Activated CD4-positive, alpha-beta T cell treated with anti-CD3 and anti-CD28 coated beads, Interleukin-10, Interleukin-2, amounts not matched to agents 100 ng/mL and 50 ng/mL, durations not matched to agents 16 hours and 8 hours (primary cell): ENCODE measurements at places on chromosomes 11 and 22.

DNA sequence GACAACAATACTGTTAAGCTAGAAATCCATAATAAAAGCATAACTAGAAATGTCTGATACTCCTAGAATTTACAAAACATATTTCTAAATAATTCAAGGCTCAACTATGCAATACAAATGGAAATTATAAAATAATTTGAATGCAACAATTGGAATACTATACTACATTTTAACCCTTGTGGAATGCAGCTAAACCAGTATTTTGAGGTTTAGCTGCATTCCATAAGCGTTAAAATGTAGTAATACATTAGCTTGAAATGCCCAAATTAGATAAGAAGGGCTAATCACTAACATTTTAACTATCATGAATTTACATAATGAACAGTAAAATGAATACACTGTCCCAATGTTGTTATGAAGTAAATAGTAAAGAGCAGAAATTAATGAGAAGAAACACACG is 617.2 kb upstream of the CHORDC1 start:
- no peak for DNase-seq

- DNase-seq = no peak
Observed at GRCh38 chr22:44364751-44365130, 52.0 kb upstream of the SHISAL1 start.

GRCh38 chr11:106463154-106463553 is 385.7 kb downstream of the AASDHPPT start:
- no peak for DNase-seq

DNA sequence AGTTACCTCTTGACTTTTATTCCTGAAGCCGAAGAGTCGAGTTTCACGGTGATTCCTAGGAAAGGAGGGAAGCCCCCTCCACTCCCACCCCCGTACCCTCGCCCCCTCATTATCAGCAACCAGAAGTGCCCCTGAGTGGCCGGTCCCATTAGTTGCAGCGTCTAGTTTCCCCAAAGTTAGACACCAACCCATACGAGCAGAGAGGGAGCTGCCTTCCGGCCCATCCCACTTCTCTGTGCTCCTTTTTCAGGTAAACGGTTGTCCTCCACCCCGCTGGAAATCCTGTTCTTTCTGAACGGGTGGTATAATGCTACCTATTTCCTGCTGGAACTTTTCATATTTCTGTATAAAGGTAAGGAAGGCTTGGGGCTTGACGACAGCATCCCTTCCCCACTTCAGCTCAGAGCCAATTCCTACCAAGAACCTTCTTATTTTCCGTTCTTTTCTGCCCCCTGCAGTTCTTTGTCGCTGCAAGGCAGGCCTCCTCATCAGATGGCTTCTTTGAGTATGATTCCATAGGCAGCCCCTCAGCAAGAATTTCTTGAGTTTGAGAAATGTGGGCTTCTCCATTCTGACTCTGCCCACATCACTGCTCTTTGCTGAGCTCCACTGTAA is 701 bp downstream of the TMEM216 start:
- no peak for DNase-seq

DNA sequence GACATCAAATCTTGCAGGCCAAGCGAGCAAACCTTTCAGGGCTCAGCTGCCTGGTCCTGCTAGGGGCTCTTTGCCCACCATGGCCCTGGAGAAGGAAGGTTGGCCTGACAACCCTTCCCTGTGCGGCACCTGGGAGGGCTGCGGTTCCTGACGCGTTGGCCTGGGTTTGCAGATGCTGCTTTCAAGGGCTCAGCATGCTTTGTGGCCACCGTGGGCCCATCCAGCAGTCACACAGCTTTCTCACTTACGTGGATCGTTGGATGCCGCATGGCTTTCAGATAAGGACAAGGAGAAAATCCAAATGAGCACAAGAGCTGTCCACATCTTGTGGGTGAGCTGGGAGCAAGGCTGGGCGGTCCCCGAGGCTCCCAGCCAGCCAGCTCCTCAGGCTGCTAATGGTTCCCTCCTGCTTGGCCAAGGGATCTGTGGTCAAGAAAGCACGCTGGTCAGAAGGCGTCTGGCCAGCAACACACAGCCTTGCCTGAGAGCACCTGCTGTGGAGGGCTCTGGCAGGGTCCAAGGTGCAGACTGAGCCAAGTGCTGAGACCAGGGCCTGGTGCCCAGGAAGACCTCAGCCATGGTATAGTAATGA is 8.2 kb downstream of the C11orf24 start:
- DNase-seq = no peak

GRCh38 chr22:37896181-37896592 is 9.9 kb upstream of the MICALL1 start:
- peak; percentile 79 for DNase-seq

GRCh38 chr11:12771875-12772274 is 97.7 kb downstream of the TEAD1 start:
- DNase-seq = peak; percentile 6

- DNase-seq = no peak
Observed at GRCh38 chr11:38089726-38090125, 1491.7 kb upstream of the RAG2 start.

DNA sequence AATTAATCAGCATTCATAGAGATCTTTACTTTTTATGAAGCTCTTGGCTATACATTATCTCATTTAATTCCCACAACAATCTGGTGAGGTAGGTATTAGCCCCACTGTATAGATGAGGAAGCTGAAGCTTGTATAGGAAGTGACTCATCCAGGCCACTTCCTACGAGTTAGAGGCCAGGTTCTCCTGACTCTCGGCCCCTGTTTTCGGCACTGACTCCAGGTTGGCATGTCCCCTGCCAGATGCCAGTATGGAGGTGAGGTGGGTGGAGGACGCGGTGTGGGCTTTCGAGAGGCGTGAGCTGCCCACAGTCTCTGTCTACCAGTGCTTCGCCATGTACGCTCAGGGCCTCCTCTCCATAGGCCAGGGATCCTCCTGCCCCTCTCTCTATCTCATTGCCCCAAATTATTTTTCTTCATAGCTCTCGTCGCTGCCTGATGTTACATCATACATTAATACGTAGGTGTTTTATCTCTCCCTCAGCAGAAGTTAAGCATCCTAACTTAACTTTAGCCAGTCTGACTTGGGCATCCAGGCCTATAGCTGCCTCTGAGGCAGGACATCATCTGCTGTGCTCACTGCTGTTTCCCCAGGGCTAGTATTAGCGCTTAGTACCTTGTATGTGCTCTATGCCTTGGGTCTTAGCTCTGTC is 9.0 kb downstream of the DGAT2 start:
- peak; percentile 51 for DNase-seq

GRCh38 chr11:17578958-17579357 is 31.9 kb downstream of the OTOG start:
- no peak for DNase-seq

DNA sequence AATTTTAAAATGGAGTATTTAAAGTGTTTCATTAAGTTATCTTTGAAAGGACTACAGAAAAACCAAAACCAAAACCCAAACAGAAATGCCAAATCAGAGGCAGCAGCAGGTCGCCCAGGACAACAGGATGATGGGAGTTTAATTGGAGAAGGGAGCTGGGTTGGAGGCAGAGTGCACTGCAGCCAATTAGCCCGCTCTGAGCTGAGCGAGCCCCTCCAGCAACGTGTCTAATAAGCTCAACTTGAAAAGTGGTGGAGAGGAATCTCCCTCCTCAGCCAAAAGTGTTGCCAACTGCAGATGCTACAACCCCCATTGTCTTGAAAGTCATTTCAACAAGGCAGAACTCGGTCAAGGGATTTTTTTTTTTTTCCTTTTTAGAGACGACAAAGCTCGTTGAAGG is 323.9 kb downstream of the CADM1 start:
- DNase-seq = no peak

- DNase-seq = peak; percentile 6
Observed at GRCh38 chr11:128796270-128796669, 70.8 kb downstream of the KCNJ1 start.

DNA sequence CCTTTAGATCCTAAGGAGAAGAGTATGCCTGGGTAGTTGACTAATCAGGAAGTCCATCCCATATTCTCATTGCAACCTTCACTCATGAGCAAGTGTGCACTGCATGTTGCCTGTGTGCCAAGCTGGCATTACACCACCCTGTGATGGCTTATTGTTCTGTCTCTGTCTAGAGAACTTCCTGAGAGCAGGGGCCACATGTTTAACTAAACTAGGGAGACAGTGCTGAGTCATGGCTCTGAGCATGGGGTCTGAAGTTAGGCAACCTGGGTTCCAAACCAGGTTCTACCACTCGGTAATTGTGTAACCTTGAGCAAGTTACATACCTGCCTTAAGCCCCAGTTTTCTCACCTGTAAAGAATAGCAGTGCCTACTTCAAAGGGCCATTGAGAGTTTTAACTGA is 39.6 kb downstream of the CSNK2A3 start:
- no peak for DNase-seq

DNA sequence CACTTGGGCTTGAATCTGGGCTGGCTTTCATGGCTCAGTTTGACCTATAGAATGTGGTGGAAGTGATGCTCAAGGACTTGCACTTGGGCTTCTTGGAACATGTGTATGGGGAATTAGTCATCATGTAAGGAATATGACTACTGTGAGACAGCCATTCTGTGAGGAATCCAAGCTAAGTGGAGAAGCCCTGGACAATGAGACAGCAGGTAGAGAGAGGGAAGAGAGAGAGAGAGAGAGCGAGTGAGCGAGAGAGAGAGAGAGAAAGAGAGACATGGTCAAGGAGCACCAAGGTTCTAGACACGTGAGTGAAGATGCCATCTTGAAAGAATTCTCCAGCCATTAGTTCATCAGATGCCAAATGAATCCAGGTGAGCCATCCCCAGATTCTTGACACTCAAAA is 261.6 kb upstream of the SORL1-AS1 start:
- DNase-seq = no peak

GRCh38 chr11:3196161-3197043 is 22.2 kb downstream of the MRGPRG start:
- DNase-seq = no peak

DNA sequence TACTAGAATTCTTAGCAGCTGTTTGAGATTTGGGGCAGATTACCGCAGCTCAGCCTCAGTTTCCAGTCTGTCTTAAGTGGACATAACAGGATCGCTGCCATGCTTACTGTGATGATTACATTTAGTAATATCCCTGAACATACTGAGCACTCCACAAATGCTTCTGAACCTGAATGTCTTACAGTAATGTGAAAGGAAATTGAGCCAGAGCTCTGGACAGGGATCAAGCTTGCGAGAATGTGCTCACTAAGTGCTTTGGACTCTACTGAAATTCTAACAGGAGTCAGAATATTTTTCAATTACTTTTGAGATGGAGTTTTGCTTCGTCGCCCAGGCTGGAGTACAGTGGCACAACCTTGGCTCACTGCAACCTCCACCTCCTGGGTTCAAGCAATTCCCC is 118.6 kb upstream of the RASSF10 start:
- DNase-seq = no peak

DNA sequence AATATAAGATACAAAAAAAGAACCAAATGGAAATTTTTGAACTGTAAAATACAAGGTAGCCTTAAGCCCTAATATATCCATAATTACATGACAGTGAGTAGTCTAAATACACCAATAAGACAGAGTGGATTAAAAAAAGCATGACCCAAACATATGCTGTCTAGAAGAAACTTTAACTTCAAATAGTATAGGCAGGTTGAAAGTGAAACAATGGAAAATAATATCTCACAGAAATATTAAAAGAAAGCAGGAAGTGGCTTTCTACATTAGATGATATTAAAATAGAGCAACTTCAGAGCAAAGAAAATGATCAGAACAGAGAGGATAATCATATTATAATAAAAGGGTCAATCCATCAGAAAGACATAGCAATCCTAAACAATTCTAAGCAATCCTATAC is 21.8 kb downstream of the DCUN1D5 start:
- no peak for DNase-seq

GRCh38 chr11:110525883-110526282 is 96.1 kb downstream of the FDX1 start:
- no peak for DNase-seq

DNA sequence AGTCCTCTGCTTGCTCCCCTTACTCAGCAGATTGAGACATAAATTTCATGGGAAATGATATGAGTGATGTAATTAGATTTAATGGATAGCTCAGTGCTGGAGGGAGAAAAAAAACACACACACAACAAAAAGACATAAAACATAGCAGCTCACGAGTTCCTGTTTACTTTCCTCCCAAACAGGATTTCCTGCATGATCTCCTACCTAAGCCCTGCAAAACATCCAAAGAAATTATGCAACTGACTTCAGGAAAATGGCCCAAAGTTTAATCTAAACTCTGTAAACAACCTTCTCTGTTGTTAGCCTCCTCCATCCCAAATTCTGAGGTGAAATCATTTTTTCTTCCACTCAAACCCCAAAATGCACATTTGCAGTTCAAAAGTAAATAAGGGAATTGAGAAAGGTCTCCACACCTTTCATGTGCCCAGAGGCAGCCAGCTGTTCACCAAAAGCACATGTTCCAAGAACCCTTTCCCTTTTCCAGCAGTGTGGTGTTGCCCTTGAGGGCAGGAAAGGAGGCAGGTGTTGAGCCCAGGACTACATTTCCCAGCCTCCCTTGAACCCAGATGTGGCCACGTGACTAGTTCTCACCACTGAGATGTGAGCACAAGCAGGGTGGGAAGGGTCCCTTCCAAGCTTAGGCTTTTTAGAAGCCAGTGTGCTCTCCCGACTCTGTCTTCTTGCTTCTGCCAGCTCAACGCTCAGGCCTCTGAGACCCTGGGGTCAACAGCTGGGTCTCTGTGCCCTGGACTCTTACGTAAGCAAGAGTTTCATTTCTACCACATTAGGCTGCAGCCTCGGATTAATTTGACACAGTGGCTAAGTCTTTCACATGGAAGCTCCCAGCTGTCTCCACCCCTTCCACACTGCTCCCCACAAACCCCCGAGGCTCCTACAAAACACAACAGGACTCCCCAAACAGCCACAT is 301.2 kb downstream of the CTTN start:
- no peak for DNase-seq

DNA sequence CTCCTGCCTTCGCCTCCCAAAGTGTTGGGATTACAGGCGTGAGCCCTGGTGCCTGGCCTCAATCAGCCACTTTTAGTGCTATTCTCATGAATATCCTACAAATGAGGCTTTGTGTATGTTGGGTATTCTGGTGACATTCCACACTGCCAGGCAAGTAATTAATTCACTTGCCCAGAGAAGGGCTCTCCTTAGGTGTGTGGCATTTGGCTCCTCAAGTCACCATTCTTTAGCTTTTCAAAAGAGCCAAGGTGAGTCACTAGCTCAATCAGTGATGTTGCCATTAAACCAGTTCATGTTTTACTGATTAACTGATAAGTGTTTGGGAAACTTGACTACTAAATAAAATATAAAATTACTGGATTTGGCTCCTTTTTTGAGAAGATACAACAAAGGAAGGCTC is 52.2 kb downstream of the SLC25A17 start:
- DNase-seq = no peak

DNA sequence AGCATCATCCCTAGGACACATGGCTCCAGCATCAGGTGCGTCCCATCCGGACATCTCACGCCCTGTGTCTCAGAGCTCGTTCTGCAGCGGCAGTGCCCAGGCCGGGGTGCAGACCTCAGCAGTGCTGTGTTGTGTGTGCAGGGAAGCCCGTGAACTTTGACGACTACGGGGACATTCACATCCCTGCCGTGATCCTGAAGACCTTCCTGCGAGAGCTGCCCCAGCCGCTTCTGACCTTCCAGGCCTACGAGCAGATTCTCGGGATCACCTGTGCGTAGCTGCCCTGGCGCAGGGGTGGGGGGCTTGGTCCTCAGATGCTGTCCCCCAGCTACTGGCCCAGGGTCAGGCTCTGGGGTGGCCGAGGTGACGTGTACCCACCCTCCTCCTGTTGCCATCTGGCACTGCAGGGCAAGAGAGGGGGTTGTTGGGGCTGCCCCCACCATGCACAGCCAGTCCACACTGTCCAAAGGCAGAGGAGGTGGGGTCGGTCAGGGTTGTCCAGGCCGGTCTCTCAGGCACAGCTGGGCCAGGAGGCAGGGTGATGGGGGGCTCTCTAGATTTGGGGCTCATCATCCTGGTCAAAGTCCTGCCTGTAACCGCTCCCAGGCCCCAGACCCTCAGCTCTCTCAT is 96.5 kb downstream of the ARHGAP8 start:
- DNase-seq = no peak
